Renal pelvis (tissue), 12 donors: ENCODE measurements at places on chromosomes 5 and 9. TPM values are rescaled to one million over a fixed set of nuclear protein-coding genes. Genes with fewer than 3 reads are reported as not detected.

ATP10B gene
- polyA plus RNA-seq = 0.94 TPM

MYOZ3 gene
- 8.6 TPM for polyA plus RNA-seq

TMEM171 gene
- polyA plus RNA-seq = 7.2 TPM

PCDHB3 gene
- polyA plus RNA-seq = 4.7 TPM

SLIT3 gene
- 57.5 TPM for polyA plus RNA-seq

PCDHGA3 gene
- 4.5 TPM for polyA plus RNA-seq
